Kasumi-1 (cell line): ENCODE measurements at places on chromosomes 3 and 15.

GRCh38 chr3:177811835-177812234 lies 614.6 kb upstream of the TBL1XR1 start:
- no peak for DNase-seq

DNA sequence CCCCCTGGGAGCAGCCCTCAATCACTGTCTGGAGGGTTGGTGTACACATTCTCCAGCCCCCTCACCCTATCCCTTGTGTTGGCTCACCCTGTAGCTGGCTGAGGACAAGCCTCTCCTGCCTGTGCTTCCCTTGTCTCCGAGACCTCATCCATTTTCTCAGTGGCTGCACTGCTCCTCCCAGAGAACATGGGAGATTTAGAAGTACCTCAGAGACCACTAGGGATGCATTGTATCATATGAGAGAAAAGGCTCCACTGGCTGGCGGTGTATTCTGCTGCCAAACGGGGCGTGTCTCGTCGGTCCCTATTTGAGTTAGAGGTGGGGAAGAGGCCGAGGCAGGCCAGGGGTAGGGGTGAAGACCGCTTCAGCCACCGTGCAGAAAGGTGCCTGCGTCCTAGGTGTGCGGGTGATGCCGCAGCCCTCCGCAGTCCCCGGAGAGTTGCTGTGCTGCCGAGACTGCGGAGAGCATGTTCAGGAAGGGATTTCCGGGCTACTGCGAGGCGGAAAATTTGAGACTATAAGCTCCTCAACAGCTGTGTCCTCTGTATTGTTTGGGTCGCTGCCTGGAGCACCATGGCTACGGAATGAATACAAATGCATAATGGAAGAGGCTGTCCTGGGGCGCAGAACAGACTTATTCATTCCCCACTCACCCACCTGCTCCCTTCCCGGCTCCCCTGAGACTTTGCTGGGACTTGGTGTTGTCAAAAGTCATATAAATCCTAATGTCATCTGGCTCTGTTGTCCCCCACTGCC lies 43.8 kb downstream of the SPSB4 start:
- DNase-seq, result no peak

- DNase-seq, result peak; percentile 93
These were observed 10.5 kb downstream of the ACOX2 start for GRCh38 chr3:58526515-58526957.

- DNase-seq, result no peak
These were observed 198.3 kb downstream of the ADAMTS9 start for GRCh38 chr3:64489361-64490044.

GRCh38 chr15:34336991-34337556 lies 507 bp downstream of the SLC12A6 start:
- DNase-seq, result no peak

- no peak for DNase-seq
These were observed 23.8 kb upstream of the GOLGA6C start for GRCh38 chr15:75234191-75234810.

- DNase-seq, result no peak
These were observed 298.5 kb upstream of the PPP2R3A start for GRCh38 chr3:135667061-135667460.

GRCh38 chr3:99126316-99126715 lies 224.8 kb upstream of the DCBLD2 start:
- DNase-seq, result no peak

DNA sequence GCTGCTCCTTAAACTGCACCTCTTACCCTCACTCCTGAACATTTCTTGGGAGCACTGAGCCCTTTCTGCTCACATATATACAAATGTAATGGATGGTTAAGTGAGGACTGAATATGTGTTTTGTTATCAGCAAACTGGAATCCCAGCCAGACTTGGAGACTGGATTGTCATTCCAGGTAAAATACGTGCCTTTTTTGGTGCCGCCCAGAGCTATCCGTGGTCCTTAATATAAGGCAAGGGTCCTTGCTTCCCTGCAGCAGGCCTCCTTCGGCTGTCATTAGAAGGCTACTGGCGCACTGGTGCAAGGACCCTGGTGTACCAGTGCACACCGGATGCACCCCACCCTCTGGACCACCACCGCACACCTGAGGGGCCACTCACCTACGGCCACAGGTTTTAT lies 1.1 kb upstream of the GABRB3 start:
- no peak for DNase-seq

DNA sequence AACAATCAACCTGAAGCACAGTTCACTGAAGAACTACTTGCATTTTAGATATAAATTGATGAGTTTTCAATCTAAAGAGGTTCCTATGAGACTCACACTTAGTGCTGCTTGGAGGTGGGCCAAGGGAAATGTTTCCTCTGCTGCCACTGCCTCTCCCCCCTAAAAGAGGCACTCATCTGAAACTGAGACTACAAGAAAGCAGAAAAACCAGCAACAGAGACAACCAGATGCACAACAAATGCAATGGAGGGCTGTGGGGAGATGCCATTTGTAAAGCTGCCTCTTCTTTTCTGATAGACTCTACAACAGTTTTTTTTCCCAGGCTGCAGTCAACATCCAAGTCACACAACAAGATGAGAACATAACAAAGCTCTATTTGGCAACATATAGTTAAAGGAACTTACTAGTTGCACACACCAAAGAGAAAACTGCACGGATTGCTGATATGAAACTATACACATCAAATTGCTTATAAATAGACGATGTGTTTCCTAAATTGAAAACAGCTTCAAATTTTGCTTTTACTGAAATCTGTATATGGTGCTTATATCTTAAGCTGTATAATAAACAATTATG lies 11.0 kb downstream of the TSPAN3 start:
- DNase-seq, result no peak

GRCh38 chr3:62436785-62437184 lies 63.4 kb upstream of the FEZF2 start:
- no peak for DNase-seq

GRCh38 chr3:28781053-28781452 lies 432.4 kb upstream of the AZI2 start:
- no peak for DNase-seq

DNA sequence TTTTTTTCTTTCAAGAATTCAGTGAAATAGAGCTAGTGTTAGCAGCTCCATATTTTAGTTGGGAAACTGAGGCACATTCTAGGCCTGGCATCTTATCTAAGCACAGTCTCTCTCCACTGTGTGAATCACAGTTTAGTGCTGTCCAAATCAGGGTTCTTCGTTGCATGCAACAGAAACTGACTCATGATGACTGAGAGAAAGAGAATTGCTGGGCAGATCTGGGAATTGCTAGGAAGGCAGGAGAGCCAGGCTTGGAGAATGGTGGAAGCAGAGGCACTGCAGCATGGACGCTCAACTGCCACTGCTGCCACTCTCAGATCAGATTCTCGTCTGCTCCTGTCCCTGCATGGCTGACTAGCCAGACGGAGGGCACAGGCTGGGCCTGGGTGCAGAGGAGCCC lies 40.7 kb upstream of the CHST2 start:
- DNase-seq, result no peak

GRCh38 chr3:128547368-128547987 lies 54.5 kb upstream of the GATA2 start:
- no peak for DNase-seq

DNA sequence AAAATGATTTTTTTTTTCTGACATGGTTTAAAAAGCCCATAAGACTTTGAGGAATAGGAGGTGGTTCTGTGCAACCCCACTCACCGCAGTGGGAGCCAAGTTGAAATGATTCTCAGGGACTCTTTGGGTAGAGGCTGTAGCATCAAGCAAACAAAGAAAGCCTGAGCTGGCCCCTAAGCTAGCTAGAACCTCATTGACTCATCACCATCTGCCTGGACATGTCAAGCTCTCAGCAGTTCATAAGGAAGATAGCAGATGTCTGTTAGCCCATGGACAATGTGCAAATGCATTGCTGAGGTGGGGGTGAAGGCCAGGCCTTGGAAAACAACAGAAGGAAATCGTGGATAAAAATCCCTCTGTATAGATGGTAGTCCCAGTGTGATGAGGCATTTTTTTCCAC lies 234.8 kb downstream of the NR2F2 start:
- no peak for DNase-seq

- no peak for DNase-seq
These were observed 8.5 kb upstream of the BDH1 start for GRCh38 chr3:197564097-197564843.

DNA sequence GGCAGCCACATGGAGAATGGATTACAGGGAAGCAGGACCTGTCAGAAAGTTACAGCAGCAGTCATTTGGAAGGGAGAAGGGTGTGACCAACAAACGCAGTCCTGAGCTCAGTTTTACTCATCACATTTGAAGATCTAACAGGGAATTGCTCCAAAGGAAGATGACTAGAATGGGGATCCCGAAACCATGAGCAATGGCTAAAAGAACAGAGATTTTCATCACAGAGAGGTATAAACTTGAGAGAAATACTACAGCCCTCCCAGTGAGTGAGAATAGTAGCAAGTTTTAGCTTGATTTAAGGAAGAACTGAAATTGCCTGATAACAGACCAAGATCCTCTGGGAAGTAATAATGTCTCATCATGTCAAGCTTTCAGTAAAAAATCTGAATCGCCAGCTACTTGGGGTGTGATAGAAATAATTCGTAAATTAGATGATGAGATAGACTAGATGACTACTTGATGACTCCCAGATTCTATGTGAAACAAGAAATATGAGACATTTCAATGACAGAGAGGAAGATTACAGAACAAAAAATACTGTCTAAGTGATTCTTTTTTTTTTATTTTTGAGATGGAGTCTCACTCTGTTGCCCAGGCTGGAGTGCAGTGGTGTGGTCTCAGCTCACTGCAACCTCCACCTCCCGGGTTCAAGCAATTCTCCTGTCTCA lies 16.9 kb downstream of the CD47 start:
- DNase-seq, result no peak
